ENCODE measurements at places on chromosomes 4 and X.
A peak's percentile ranks its signal among the peaks of the same experiment; 100 is the strongest.

GRCh38 chr4:85603437-85604336 lies 128.7 kb downstream of the ARHGAP24 start:
- DNase-seq: no peak

DNA sequence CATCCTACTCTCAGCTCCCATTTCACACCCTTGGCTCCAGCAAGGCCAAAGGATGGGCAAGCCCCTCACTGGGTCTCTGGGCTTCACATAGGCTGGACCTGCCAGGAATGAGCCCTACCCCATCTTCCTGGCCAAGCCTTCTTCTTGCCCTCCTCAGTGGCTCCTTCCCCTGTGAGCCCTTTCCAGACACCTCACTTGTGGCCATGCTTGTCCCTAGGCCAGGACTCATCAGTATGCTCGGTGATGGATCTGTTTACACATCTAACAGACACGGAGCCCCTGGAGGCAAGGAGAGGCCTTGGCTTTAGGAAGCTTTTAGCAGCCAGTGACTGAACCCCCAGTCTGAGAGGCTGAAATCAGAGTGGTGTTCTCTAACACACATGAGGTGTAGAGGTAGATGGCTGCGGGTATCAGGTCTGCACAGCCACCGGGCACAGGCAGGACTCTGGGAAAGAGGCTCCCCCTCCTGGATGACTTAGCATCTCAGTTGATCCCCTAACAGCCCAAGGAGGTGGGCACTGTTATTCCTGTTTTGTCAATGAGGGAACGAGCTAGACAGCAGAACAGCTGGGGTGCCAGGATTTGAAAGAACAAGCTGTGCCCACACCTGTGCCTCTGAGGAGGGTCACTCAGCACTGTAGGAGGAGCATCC lies 44.8 kb downstream of the PPP2R2C start:
- DNase-seq: no peak

- peak; percentile 54 for DNase-seq
These were observed at the start of gene NALF2 for GRCh38 chrX:69503782-69504625. TSS of gene NALF2 (plus strand) at chrX:69504326. CDS start at chrX:69505283, 957 bp downstream.

DNA sequence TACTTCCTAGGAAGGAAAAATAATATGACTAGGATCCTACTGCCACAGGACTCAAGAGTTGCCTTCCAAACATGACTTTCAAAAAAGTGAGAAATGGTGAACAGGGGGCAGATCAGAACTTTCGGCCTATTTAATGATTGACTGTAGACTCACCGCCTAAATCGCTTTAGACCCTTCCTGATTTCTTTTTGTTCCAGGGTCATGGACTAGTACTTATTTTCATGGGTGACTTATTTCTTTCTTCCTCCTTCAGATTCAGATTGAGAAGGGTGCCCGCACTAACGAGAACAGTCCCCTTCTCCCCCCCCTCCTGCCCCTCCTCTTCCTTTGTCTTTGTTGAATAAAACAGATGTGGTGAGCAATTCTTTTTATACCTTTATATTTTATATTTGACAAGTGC lies 48.0 kb upstream of the KLHL8 start:
- DNase-seq: no peak

GRCh38 chrX:129494887-129495286 lies 28.4 kb downstream of the SMARCA1 start:
- DNase-seq: no peak

- DNase-seq: no peak
These were observed 10.5 kb upstream of the ADD1 start for GRCh38 chr4:2832981-2833670.

GRCh38 chrX:11619441-11619840 lies 46.3 kb downstream of the ARHGAP6 start:
- DNase-seq: no peak

GRCh38 chr4:110184791-110185155 lies 13.6 kb downstream of the ELOVL6 start:
- no peak for DNase-seq

GRCh38 chr4:3708103-3708510 lies 58.1 kb upstream of the ADRA2C start:
- no peak for DNase-seq

DNA sequence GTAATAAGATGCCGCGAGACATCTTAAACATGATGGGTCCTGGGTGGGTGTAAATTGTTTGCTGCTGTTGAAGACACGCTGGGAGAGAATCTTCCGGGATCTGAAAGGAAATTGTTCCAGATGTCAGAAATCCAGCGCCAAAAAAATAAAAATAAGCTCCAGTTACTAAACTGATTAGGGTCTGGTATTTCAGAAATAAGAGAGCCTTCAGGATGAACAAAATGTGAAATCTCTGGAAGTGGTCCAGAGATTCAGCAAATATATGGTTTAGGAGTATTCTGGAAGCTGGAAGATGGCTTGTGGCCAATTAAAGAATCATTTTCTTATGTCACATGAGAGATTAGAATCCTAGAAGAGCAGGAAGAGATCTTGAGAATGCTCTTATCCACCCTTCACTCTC lies 75.8 kb upstream of the NHS start:
- no peak for DNase-seq

DNA sequence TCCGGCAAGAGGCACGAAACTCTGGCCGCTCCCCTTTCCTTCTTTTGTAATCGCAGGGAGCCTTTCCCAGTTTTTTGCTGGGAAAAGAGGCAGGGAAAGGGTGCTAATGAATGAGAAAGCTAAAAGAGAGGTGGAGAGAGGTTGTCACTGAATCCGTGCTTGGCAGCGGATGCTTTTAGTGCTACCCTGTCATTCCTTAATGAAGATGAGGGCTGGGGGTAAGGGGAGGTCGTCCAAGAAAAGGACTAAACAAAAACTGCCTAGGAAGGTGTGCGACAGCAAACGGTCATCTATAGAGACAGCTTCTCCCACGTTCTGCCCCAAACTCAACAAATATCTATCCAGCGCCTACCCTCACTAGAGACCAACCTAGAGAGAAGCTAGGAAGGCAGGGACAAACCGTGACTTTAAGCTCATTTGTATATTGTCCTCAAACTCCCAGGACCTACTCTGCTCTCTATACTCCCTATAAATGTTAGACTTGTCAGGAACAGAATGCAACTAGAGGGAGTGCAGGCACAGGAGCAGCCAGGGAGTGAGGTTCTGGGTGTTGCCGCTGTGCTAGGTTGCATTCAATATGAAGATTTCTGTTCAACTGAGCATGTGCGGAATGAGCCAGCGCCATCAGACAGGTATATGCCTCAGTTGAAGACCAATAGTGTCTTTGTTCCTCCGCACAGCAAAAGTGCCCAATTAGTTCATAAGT lies 777 bp upstream of the CASK start:
- no peak for DNase-seq

DNA sequence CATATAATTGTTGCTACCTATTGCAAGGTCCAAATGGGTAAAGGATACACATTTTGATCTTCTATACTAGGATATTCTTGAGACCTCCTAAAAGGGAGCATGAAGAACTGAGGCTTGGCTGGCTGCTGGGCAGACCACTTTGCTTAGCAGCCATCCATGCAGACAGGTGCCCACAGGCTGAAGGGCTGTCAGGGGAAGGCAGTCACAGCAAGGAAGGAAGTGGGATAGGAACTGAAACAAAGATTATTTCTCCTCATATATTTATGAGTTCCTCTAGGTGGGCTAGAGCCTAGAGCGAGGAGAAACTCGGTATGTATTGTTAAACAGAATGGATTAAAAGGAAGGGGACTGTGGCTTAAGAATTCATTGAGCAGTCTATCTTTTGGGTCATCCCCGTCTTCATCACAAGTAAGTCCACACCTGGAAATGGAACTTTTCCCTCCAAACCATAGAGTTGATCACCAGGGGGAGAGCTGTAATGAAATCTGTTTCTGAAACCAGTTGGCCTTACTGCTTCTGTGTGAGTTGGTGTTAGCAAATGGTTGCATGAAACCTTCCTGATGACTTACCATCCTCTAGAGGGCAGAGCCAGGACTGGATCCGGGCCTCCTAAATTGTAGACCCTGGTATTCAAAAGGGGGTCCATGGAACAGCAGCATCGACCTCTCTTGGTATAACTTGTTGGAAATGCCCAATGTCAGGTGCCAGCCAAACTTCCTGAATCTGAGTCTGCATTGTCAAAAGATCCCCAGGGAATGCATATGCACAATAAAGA lies 42.3 kb downstream of the AFF2 start:
- DNase-seq: no peak

DNA sequence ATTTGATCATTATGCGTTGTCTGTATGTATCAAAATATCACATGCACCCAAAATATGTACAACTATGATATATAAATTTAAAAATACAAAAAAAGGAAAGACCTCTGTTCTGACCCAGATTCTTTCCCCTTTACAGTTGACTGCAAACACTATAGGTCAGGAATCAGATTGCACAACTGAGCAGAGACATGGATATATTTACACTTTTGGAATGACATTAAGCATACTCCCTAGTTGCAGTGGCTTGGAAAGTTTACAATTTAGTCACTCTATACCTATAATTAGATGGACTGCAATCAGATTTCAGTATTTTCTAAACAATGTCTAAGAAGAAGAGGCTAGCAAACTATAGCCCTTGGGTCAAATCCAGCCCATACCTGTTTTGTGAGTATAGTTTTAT lies 98.5 kb upstream of the INPP4B start:
- no peak for DNase-seq

All from 8988T (cell line).